ENCODE measurements at places on chromosomes 5 and 9.

DNA sequence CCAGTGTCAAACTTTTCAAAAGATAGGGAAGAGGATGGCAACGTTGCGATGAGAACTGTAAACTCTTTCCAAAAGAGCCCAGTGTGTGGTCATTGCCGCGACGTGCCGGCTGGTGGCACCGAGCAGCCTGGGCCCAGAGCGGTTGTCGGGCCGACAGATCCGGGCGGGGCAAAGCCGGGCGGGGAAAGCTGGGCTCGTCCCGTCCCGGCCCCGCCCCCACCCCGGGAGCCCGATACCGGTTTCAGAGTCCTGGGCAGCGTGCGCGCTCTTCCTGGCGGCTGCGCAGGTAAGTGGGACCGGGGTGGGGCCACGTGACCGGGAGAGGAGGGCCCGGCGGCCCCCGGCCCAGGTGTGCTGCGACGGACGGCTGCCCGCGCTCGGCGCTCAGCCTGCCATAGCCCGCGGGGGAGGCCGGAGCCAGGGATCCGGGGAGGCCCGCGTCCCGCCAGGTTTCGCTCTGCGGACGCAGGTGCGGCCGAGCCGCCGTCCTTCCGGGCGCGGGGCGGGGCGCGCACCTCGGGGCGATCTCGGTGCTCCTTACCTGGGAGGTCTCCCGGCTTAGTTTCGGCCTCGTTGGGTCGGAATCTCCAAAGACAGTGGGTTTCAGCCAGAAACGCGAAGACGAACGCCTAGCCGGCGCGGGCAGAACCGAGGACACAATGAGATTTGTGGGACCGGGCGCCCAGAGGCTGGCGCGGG, at the start of gene MARVELD2:
Gene MARVELD2 (plus strand): TSS at position 232 of the 699 bp plus-strand sequence. CDS start 4,270 bp downstream, outside the sequence.
- no peak for DNase-seq

- DNase-seq: no peak
Measured at GRCh38 chr9:93786204-93786603, 169.0 kb downstream of the BARX1 start.

- DNase-seq: no peak
Measured at GRCh38 chr5:109329333-109330237, 80.2 kb downstream of the PJA2 start.

GRCh38 chr5:54837093-54837492, 148.3 kb downstream of the ESM1 start:
- DNase-seq: no peak

DNA sequence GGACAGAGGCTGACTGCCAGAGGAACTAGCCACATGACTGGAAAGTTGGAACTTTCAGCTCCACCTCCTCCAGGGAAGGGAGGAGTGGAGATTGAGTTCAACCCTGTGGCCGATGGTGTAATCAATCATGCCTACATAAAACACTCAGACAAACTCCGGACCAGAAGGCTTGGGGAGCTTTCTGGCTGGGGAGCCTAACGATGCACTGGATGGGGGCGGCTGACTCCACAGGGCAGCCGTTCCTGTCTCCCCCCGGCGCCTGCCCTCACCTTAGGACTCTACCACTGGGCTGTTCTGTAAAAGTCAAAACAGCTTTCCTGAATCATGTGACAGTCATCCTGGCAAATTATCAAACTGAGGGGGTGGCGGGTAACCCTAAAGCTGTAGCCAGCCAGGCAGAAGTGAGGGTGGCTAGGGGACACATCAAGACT, 58.0 kb downstream of the GOLM1 start:
- no peak for DNase-seq

GRCh38 chr5:141934099-141934844, 10.6 kb downstream of the DELE1 start:
- DNase-seq: no peak

GRCh38 chr9:114950761-114951160, 20.4 kb upstream of the TNFSF8 start:
- no peak for DNase-seq

GRCh38 chr9:114738581-114739316, 56.8 kb upstream of the TEX48 start:
- peak; percentile 50 for DNase-seq

Measured in stimulated activated effector memory CD8-positive, alpha-beta T cell treated with anti-CD3 and anti-CD28 coated beads, Interleukin-12 subunit alpha, Interleukin-12 subunit beta, amount 100 ng/mL, for 72 hours (primary cell).